ENCODE measurements at places on chromosomes 16 and 17. TPM values are rescaled to one million over a fixed set of nuclear protein-coding genes. Genes with fewer than 3 reads are reported as not detected.

DNA sequence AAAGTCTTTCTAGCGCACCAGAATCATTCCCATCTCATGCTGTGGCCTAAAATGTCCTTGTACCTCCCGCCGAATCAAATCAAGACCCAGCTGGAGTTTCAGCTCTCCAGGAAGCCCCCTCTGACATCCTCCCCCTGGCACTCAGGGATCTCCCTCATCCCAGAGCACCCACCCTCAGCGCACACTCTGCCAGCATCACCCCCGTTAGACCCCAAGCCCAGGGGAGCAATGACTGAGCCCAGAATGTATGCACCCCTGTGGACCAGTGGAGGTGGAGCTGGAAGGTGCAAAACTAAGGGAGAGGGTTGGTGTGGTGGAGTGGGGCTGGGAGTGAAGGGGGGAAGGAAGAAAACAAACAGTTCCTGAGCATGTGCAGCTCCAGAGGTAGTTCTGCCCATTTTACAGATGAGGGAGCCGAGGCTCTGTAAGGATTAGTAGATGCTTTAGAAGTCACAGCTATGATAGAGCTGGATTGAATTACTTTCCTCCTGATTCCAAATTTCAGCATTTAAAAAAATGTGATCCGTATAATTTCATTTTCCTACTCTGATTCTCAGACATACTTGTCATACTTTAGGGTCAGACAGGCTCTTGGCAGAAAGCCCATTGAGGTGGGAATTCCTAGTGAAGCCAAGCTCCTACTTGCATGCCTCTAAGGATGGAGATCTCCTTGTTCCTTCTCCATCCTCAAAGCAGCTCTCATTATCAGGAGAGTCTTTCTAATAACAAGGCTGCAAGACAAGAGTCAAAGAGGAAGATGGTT lies 242.7 kb downstream of the KATNIP start:
- DNase-seq = no peak

Gene PLSCR3
- 38.1 TPM for total RNA-seq

Gene PRSS21
- 1.4 TPM for total RNA-seq

DNA sequence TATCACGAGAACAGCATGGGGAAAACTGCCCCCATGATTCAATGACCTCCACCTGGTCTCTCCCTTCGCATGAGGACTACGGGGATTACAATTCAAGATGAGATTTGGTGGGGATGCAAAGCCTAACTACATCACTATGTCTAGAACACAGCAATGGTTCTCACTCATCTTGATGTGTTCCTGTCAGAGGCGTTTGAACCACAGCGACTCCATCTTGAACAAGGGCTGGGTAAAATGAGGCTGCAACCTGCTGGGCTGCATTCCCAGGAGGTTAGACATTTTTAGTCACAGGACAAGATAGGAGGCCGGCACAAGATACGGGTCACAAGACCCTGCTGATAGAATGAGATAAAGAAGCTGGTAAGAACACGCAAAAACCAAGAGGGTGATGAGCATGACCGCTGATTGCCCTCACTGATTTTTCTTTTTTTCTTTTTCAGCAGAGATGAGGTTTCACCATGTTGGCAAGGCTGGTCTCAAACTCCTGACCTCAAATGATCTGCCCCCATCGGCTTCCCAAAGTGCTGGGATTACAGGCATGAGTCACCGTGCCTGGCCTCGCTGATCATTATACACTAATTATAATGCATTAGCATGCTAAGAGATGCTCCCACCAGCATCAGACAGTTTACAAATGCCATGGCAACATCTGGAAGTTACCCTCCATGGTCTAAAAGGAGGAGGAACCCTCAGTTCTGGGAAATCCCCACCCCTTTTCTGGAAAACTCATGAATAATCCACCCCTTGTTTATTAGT lies 3.0 kb upstream of the PPY start:
- no peak for DNase-seq

GRCh38 chr17:51015145-51015558 lies 105.5 kb downstream of the SPAG9 start:
- no peak for DNase-seq

DNA sequence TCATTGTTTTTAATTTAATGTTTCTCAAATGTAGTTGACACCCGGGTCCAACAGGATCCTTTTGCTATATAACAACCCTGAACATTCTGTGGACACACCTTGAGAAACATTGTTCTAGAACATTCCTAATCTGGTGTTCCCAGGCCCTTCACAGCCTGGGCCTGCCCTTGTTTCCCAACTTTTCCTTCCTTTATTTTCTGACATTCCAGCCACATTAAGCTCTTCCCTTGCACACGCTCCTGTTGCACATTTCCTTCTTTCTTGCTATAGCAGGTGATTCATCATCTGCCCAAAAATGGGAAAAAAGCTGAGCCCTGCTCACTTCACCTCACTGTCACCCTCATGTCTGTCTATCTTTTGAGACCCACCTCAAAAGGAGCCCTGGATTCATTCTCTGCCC lies 67.9 kb upstream of the MARCHF10 start:
- no peak for DNase-seq

GRCh38 chr16:29858149-29858849 lies 4.7 kb downstream of the CDIPT start:
- DNase-seq = no peak

- no peak for DNase-seq
Measured at GRCh38 chr16:23629516-23629915, 11.6 kb downstream of the PALB2 start.

DNA sequence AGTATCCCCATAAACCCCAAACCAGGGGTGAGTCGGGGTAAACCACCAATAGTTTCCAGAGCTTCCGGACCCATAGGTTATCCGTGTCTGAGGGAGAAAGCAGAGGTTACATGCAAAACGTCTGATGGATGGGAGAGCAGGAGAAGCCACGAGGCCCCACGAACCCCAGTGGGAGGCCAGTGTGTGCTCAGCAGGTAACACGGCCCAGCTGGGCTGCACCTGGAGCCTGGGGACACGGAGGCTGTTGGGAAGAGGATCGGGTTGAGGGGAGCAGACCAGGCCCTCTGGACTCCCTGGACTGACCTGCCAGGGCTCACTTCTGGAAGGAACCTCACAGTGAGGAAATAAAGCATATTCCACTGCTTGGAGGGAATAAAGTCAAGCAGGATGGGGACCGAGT lies 78.1 kb downstream of the SEC14L1 start:
- no peak for DNase-seq

- DNase-seq = peak; percentile 70
Measured at GRCh38 chr16:30953511-30954124, 3.9 kb upstream of the SETD1A start.

Gene SLC2A4
- not detected for total RNA-seq

DNA sequence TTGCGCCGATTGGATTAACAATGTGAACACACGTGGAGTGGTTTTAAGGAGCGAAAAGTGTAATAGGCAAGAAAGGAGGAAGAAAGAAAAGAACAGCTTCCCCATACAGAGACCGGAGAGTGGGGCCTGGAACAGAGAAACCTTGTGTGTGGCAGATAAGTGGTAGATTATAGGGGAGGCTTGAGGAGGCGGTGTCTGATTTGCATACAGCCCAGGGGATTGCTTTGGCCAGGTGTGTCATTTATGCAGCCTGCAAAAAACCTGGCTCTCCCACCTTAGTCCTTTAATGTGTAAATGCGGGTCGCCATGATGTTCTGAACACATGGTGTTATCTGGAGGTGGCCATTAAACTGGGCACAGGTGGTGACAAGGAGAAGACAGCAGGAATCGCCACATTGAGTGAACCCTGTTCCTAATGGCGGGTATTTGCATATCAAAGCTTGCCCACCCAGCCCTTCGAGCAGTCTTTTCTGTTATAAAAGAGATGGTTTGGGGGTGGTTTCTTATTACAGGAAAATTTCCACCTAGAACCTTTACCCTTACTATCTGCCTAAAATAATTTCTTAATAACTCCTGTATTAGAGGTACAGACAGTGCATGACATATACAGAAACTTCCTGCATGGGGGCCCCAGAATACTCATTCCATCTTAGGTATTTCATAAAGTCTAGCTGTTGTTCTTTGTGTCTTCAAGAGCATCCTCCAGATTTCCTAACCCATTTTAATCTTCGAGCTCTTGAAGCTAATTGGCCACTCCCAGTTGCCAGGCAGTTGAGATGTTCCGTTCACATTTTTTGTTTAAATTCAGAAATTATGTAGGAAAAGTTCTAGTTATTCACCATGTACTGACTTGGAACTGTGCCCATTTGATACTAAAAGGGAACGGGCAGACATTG lies 292.5 kb downstream of the RBFOX1 start:
- DNase-seq = no peak

Data from CD8-positive, alpha-beta T cell (primary cell).